HT1080 (cell line): ENCODE measurements at places on chromosomes 16 and 17.
A peak's percentile ranks its signal among the peaks of the same experiment; 100 is the strongest.

- DNase-seq: peak; percentile 86
Observed at GRCh38 chr16:70805787-70806186, 4.8 kb upstream of the VAC14 start.

DNA sequence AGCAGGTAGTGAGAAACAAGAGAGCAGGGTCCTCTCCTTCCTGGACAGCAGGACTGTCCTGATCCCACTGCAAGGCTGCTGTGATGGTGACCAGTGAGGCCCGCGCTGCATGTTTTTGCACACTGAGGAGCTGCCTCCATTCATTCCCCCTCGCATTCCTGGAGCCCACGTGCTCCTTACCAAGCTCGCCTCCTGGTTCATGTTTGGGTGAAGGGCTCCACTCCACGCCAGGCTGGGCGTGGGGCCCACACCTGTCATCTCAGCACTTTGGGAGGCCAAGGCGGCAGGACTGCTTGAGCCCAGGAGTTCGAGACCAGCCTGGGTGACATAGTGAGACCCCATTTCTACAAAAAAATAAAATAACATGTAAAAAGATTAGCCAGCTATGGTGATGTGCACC lies 15.4 kb upstream of the FASN start:
- no peak for DNase-seq

- DNase-seq: no peak
Observed at GRCh38 chr16:19073344-19073743, 5.9 kb downstream of the COQ7 start.

GRCh38 chr17:1390432-1391367 lies 9.3 kb downstream of the YWHAE start:
- DNase-seq: no peak

GRCh38 chr17:31882571-31882970 lies 18.9 kb downstream of the UTP6 start:
- no peak for DNase-seq

DNA sequence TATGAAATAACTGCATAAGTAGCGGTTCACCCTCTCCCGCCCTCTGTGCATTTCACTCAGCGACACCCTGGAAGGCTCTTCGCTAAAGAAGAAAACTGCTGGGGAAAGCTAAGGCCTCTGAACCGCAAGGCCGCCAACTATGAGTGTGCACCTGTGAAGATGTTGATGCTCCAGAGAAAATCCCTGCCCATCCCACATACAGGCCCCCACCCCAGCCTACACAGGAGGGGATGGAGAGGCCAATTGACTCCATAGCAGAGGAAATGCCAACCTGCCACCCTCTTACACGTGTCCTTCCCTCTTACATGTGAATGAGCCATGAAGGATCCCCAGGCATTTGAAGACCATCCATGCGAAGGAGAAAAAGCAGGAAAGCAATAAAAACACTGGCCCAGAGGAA lies 104.8 kb downstream of the MGAT5B start:
- DNase-seq: no peak

- DNase-seq: peak; percentile 19
Observed at GRCh38 chr16:3027983-3028715, 4.3 kb downstream of the THOC6 start.

- no peak for DNase-seq
Observed at GRCh38 chr17:36183001-36183971, 6.8 kb upstream of the TBC1D3B start.

GRCh38 chr17:76136276-76137000 lies 4.6 kb downstream of the FOXJ1 start:
- DNase-seq: no peak

DNA sequence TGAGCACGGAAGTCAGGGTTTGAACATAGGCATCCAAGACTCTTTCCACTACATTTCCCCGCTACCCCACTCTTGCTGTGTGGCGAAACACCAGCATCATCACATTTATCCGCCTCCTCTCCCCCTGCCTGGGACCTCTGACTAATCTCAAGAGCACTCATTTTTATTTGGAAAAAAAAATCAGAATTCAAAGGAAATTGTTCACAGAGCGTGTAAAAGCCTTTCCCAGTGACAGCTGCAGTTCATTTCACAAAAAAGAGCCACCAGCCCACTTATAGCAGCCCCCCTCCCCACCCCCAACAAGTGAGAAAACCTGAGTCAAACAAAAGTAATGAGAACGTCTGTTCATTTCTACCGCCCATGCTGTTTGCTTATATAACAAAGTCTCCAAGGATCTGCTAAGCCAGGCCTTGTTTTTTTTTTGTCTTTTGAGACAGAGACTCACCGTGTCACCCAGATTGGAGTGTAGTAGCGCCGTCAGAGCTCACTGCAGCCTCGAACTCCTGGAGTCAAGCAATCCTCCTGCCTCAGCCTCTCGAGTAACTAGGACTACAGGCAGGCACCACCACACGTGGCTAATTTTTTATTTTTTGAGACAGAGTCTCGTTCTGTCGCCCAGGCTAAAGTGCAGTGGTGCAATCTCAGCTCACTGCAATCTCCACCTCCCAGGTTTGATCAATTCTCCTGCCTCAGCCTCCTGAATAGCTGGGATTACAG lies 48.3 kb upstream of the HAPSTR1 start:
- DNase-seq: no peak

- DNase-seq: peak; percentile 53
Observed at GRCh38 chr16:86517652-86518258, 7.4 kb downstream of the FOXF1 start.

GRCh38 chr16:10040136-10041080 lies 141.8 kb downstream of the GRIN2A start:
- DNase-seq: no peak

DNA sequence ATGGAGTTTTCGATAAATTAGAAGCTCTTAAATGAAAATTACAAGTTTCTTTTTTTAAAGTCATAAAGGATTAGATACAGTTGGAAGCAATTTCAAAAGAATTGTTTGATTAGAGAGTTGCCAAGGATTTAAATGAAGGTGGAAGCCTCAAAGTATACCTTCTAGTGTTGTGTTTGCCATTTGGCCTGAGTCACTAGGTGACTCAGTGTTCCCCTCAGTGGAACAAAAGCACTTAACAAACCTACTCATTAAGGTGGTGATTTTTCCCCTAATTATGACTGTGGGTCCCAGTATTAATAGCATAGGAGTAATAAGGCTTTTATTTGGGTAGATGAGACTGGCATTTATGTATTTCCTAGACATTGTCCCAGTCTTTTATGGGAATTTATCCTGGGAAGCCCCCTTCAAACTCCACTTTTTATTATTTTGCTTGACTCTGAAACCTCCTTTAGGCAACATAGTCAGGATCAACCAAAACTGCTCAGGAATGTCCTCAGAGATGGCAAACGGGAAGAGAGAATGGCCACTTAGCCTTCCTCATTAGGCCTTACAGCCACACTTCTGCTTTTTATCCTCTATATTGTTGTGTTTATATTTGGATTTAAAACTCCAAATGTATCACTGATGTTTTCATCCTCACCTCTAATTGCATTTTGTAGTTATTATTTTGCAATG lies 161.0 kb downstream of the FTO start:
- peak; percentile 69 for DNase-seq

DNA sequence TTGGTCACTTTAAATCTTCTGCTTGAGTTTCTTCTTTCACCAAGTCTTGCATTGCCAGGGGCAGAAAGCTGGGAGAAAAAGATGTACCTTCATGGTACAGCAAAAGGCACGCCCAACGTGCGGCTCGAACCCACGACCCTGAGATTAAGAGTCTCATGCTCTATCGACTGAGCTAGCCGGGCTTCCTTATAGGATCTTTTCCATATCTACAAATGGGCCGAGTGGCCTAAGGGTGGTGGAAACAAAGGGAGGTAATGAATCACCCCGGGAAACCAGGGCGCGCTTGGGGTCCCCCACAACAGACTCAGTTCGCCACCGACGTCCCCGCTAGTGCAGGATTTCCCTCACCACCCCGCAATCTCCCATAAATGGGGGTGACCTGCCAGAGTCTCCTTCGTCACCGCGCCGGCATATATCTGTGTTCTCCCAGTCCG lies 7.5 kb upstream of the OR1F1 start:
- peak; percentile 79 for DNase-seq

GRCh38 chr16:78277321-78278055 lies 178.0 kb downstream of the WWOX start:
- DNase-seq: no peak

- peak; percentile 39 for DNase-seq
Observed at GRCh38 chr17:42525221-42525620, 10.8 kb upstream of the NAGLU start.
